ENCODE measurements at places on chromosomes 13 and 19.

DNA sequence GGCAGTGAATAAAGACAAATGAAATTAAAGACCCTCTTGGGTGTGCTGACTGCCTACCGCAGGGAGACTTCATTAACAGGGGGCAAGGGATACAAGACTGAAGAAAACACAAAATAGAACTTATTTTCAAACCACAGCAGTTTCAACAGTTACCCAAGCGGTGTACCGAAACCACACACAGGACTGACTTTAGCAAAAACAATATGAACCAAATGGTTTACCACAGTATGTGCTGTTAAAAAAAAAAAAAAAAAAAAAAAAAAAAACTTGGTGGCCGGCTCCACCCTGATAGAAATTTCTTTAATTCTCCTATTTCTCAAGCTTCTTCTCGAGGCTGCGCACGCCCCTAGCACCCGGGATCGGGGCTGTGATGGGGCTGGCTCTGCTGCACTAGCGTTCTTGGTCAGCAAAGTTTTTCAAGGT is 42.6 kb downstream of the KLF2 start:
- DNase-seq, result peak; percentile 60

- DNase-seq, result no peak
Observed at GRCh38 chr13:86856991-86857390, 814.2 kb upstream of the SLITRK5 start.

- no peak for DNase-seq
Observed at GRCh38 chr19:16325161-16325527, 518 bp downstream of the KLF2 start.

DNA sequence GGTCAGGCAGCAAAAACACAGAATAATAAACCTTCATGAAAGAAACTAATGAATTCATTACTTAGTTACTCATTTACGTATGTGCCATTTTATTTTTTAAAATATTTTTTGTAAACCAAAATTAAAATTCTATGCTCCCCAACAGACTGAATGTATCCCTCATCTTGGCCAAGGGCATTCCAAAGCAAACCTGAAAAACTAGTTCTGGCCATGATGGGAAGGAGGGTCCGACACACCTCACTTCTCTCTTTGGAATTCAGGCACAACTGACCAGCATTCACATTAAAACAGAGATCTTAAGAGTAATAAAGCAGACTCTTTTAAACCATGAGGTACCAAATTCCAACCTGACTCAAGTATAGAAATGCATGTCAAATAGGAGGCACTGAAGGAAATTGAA is 1576.9 kb upstream of the SPRY2 start:
- DNase-seq, result no peak

- no peak for DNase-seq
Observed at GRCh38 chr13:47503475-47503874, 497.6 kb downstream of the SUCLA2 start.

DNA sequence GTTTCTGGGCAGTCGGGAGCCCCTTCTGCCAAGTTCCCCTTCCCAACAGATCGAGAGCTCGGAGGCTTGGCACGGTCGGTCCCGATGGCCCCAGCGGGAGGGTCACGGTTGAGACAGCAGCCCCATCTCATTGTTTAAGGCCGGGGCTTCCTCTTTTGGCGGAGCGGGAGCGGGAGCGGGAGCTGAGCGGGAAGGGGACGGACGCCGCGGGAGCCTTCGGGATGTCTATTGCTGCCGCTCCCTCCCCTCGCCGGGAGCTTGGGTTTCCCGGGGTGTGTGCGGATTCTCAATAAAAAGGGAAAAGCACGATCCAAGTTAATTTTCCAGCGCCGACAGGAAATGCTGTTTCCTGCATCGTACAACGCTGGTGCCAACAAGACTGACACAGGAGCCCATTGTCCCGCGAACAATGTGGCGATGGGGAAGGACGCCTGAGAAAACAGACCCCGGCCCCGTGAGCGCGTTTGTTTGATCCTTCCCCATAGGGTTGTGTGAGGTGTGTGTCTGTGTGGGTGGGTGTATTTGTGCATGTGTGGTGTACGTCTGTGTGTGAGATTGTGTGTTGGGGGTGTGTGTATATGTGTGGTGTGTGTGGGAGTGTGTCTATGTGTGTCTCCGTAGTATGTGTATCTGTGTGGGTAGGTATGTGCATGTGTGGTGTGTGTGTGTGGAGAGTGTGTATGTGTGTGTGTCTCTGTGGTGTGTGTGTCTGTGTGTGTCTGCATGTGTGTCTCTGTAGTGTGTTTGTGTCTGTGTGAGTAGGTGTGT is 36.3 kb upstream of the FLT1 start:
- DNase-seq, result no peak

DNA sequence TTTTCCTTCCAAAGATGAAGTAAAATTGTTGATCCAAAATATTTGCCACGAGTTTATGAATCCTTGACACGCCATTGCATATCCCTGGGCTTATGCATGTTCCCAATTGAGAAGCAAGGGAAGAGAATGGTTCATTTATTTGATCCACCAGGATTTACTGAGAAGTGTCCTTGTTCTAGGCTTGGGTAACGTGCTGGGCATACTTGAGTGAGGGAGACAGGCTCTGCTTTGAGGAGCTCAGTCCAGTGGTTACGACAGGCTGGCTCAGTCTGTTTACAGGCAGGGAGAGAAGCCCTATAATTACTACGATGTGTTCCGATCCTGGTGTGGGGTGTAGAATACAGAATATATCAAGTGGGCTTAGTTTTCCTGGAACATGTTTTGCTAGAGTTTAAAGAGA is 6.3 kb upstream of the PNMA8C start:
- DNase-seq, result no peak

All from T-helper 22 cell (primary cell).